ENCODE measurements at places on chromosomes 16 and 17.

- DNase-seq = no peak
These were observed 155.1 kb downstream of the C16orf95 start for GRCh38 chr16:87161822-87162676.

- DNase-seq = no peak
These were observed 482 bp downstream of the DCTPP1 start for GRCh38 chr16:30429418-30429677.

DNA sequence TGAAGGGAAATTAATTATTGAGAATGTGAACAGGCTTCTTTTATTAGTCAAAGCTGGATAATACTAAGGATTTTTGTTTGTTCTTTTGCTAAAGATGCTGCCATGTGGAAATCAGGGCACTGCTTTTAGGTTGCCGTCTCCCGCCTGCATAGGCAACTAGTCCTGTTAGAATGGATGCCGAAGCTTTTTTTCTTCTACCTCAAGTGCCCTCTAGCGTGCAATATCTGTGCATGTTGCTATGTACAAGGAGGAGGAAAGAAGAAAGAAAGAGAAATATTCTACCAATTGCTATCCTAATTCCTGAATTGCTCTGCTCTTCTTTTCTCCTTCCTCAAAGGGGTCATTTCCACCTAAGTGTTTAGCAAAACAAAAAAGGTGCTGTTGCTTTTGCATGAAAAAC lies 5.2 kb upstream of the CDH8 start:
- DNase-seq = no peak

DNA sequence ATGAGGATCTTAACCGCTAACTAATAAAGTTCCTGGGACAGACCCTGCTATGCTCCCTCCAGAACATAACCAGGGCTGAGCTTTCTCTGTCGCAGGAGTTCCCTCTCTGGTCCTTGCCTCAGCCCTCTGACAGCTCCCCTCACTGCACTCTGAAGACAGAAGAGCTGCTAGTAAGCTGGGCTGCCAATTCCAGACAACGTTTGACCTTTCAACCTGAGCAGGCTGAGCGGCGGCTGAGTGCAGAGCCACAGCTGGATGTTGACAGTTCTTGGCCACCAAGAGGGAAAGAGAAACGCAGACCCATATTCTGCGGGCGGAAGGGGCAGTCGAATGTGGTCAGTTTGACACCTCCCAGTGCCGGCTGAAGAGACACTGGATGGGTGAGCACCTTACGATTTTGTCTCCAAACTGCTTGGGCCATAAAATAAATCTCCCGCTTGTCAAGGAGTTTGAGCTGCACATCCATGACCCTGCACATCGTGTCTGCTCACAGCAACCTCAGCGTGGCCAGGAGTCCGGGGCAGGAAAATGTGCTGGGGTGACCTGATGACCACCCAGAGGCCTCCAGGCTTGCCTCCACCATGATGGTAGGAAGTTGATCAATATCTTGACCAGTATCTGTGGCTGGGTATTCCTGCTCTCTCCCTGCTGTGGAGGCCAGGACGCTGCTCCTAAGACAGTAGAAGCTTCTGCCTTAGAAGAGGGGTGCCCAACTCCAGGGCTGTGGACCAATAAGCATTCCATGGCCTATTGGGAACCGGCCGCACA lies 209.2 kb downstream of the PARN start:
- DNase-seq = no peak

DNA sequence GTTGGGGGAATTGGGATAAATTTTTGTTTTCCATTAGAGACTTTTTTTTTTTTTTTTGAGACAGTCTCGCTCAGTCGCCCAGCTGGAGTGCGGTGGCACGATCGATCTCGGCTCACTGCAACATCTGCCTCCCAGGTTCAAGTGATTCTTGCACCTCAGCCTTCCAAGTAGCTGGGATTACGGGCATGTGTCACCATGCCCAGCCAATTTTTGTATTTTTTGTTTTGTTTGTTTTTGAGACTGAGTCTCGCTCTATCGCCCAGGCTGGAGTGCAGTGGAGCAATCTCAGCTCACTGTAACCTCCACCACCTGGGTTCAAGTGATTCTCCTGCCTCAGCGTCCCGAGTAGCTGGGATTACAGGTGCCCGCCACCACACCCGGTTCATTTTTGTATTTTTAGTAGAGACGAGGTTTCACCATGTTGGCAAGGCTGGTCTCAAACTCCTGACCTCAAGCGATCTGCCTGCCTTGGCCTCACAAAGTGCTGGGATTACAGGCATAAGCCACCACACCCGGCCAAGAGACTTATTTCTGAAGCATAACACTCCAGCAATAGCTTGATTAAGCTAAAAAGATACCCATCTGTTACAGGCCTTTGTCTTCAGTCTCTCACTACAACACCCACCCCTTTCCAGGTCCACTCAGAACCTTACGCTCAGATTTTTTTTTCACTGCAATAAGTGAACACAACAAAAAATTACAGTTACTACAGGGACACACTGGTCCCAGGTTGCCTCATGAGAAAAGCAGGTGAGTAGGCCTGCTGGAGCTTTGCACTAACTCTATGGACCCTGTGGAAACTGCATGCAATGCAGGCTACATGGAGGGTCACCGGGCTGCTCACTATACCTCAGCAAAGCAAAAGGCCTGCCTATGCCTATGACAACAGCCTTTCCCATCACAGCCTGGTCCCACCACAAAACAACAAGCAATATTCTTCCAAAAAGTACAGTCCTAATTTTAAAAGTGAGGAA lies 34.6 kb downstream of the KANSL1 start:
- DNase-seq = no peak

DNA sequence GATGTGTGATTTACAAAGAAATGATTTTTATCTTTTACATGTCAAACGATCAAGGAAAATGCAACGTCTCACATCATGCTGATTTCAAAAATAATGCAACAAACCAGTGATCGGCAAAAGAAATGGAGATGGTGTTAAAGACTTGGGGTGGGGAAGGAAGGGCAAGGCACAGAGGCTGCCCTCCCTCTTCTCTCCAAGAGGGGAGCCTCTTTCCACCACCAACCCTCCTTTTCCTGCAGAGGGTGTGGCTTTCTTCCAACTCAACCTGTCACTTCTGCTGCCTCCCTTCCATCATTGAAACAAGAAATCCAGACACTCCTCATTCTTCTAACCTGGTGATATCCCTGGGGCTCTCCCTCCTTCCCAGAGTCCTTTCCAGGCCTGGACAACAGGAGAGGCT lies 320.8 kb downstream of the SLC39A11 start:
- no peak for DNase-seq

All from GM18507 (cell line).